KBM-7 (cell line): ENCODE measurements at places on chromosomes 1 and 21.

DNA sequence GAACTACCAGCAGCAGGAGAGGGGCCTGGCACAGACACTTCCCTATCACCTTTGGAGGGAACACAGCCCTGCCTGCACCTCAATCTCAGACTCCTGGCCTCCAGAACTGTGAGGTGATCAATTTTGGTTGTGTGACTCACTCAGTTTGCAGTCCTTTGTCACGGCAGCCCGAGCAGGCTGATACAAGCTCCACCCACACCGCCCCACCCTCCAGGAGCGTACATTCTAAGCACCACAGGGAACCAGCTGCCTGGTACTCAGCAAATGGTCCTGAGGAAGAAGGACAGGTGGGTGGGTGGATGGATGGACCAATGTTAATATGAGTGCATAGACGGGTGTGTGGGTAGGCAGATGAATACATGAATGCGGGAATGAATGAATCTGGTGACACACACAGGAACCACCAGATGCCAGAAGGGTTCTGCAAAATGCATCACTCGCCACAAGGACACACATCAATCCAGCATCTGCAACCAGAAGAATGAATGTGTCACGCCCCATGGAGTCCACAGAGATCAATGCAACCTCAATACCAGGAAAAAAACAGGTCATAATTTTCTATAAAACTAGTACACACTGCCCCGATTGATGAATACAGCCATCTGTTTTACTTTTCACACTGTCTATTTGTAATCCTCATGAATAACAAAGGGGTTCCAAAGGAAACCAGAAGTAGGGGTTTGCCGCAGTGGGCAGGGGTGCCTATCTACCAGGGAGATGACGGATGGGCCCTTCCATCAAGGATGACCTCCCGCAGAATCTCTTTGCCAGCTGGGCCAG is 284.5 kb downstream of the NPHP4 start:
- DNase-seq, result no peak

- no peak for DNase-seq
Observed at GRCh38 chr1:150210706-150211105, 25.2 kb downstream of the ANP32E start.

- peak; percentile 68 for DNase-seq
Observed at GRCh38 chr1:244049162-244050013, 1.7 kb upstream of the ZBTB18 start.

DNA sequence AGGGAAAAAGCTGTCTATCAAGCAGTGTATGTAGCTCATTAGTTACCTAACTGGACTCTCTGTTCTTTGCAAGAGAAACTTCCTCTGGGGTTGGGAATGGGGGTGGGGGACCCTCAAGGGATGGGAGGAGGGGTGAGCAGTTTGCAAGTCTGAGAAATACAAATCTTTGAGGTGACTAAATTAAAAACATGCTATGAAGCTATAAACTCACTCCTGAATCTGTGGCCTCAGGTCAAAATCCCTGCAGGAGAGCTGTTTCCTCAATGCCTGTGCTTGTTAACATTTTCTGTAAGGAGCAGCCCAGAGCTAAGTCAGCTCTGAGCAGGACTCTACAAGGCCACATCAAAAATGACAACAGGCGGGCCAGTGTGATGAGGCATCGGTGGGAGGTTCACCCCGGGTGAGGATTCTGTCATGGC is 32.8 kb upstream of the PTPRC start:
- DNase-seq, result no peak

DNA sequence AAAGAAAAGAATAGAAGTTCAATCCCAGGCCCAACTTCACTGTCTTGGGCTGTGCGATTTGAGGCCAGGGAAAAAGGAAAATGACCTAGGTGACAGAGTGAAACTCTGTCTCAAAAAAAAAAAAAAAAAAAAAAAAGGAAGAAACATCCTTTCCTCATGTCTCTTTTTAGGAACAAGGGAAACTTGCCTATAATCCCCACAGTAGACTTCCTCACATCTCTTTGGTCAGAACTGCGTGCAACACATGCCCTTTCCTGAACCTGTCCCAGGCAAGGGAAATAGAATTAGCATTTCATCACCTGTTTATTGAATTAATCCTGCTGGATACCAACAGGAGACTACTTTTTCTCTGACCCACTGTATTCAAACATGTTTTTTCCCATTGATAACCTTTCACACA is 2.3 kb downstream of the DCST1 start:
- DNase-seq, result no peak

DNA sequence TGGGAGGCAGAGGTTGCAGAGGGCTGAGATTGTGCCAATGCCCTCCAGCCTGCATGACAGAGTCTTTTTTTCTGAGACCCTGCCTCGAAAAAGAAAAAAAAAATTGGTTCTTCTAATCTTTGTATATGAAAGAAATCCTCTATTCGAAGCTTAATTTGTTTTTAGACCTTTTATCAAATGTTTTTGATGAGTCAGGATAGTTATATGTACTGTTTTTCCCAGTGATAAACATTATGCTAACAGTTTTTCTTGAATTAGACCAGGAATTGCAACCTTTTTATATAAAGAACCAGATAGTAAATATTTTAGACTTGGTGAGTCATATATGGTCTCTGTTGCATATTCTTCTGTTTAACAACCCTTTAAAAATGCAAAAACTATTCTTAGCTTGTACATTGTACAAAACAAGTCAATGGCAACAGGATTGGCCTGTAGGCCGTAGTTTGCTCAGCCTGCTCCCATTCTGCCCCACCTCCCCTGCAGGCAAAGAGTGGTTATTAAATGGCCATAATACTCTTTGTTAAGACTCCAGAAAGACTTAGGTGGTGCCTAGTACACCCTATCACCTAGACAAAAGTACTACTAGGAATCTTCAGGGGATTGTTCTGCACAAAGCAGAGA is 45.2 kb downstream of the LYST start:
- DNase-seq, result no peak

- DNase-seq, result no peak
Observed at GRCh38 chr1:172832006-172832725, 173.3 kb downstream of the FASLG start.

DNA sequence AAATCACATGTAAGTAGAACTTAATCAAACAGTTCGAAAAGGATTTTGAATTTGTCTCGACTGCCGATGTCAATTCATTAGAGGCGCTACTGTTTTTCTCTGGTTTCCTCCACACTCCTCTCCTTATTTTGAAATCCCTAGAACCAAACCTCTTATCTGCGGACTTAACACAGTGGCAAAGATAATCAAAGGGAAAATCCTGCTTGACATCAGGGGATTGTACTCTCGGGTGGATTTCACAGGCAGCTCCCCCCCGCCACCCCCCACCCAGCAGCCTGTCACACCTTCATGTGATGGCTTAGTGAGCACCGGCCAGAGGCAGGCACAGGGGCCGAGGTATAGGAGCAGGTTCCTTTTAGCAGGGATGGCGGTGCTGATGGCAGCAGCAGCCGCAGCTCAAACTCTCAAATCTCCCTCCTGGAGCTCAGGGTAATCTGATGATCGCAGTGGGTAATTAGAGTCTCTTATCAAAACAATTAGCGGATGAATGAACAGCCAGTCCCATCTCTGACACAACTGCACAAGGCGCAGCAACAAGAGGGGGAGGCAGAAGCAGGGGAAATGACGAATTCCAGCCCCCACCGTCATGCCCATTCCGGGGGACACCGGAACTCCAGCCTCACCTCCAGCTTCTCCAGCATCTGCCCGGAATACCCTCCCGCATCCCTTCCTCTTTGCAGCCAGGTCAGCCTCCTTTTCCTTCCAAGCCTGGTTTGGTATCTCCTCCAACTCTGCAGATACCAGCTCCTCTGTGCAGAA is 80.3 kb downstream of the SSBP3 start:
- DNase-seq, result no peak
